ENCODE measurements at places on chromosomes 13 and 19.

- peak; percentile 96 for DNase-seq
Observed at GRCh38 chr19:16330368-16330801, 5.8 kb downstream of the KLF2 start.

DNA sequence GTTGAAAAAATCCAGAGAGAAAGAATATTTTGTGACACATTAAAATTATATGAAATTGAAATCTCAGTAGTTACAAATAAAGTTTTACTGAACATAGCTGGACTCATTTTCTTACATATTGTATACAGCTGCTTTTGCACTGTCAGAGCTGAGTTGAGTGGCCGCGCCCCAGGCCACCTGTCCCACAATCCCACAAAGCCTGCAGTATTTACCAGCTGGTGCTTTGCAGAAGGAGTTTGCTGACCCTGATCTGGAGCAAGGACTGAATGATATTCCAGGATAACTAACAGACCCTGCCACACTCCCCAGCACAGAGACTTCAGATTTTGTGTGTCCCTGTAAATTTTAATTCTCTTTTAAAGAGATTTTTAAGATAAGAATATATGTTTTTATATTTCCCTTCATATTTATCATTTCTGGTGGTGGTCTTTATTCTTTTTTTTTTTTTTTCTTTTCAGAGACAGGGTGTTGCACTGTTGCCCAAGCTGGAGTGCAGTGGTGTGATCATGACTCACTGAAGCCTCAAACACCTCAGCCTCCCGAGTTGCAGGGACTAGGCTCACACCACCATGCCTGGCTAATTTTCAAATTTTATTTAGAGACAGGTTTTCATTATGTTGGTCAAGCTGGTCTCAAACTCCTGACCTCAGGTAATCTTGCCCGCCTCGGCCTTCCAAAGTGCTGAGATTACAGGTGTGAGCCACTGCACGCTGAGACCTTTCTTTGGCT is 48.5 kb downstream of the TDRD12 start:
- no peak for DNase-seq

DNA sequence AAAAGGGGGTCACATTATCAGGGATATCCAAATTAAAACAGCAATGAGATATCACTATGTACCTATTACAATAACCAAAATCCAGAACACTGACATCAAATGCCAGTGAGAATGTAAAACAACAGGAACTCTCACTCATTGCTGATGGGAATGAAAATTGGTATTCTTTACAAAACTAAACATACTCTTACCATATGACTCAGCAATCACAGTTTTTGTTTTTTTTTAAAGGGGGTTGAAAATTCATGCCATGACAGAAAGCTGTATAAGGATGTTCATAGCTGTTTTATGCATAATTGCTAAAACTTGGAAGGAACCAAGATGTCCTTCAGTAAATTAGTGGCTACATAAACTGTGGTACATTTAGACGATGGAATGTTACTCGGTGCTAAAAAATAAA is 71.6 kb upstream of the SLITRK1 start:
- no peak for DNase-seq

DNA sequence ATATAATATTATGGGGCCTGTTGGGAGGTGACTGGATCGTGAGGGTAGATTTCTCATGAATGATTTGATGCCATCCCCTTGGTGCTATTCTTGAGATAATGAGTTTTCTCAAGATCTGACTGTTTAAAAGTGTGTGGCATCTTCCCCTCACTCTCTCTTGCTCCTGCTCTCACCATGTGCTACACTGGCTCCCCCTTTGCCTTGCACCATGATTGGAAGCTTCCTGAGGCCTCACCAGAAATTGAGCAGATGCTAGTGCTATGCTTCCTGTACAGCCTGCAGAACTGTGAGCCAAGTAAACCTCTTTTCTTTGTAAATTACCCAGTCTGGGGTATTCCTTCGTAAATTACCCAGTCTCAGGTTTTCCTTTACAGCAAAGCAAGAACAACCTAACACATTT is 1.8 kb upstream of the ZNF599 start:
- no peak for DNase-seq

- DNase-seq, result no peak
Observed at GRCh38 chr13:36207672-36208071, 6.7 kb downstream of the SOHLH2 start.

- DNase-seq, result peak; percentile 97
Observed at GRCh38 chr19:21568816-21569493, 63.6 kb downstream of the ZNF429 start.

GRCh38 chr19:45972081-45972946 is 1.4 kb downstream of the NOVA2 start:
- peak; percentile 28 for DNase-seq

DNA sequence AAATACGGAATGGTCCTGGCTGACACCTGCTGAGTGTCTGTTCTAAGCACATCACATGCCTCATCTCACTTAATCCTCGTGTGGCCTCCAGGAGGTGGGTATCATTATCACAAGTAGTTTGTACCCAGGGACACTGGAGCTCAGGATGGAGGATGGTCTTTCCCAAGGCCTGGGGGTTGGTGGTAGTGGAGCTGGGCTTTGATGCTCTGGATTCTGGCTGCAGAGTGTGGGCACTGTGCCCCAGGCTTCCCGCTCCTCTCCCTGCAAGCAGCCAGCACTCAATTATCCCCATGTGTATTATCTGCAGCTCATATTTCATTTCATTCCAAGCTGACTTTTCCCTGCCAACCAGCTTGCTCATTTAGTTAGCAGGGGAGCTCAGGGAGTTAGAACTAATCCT is 52.1 kb downstream of the SIAH3 start:
- no peak for DNase-seq

GRCh38 chr13:74101436-74101835 is 32.8 kb downstream of the KLF12 start:
- DNase-seq, result no peak

DNA sequence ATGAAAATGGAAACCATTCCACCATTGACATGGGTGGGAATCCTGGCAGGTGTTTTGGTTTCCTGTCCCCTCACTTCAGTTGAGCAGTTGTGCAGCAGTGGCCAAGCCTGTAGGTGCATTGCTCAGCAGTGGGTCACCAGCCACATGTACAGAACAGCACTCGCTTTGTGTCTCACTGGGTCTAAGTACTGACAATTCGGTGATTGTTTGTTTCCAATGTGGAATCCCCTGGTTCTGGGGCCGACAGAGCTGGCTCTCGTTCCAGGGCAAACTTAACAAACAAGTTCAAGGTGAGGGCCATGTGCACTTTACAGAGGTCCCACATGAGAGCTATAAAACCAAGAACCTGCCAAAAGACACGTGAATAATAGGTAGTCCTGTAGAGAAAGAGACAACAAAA is 54.1 kb upstream of the SPATA13 start:
- no peak for DNase-seq

- DNase-seq, result peak; percentile 31
Observed at GRCh38 chr19:13097033-13097462, 5.6 kb downstream of the LYL1 start.

DNA sequence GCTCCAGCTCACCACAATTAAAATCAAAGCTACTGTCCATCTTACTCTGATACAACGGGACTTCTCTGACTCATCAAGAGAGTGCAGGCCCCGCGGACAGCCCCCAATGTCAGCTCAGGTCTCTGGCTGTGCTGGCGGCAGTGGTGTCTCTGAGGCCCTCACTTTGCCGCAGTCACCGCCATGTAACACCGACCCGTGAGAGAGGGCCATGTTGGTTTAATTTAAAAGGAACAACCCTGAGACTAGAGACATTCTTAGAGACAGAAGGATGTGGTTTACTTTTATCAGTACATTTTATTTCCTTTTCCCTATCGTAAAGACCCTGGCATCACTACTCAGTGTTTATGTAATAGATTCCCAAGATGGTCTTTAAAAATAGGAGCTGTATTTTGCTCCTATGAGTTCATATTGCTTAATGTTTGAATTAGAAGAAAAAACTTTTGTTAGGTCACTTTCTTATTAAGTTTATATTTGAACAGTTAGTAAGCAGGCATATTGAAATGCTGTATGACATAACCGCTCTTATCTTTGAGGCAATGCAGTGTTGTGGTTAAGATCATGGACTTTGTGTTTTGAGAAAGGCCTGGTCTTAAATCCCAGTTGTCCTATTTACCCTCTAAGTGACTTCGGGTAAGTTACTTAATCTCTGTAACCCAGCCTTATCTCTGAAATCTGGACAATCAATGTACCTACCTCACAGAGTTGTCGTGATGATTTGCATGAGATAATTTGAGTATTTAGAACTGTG is 23.4 kb downstream of the DGKH start:
- no peak for DNase-seq

DNA sequence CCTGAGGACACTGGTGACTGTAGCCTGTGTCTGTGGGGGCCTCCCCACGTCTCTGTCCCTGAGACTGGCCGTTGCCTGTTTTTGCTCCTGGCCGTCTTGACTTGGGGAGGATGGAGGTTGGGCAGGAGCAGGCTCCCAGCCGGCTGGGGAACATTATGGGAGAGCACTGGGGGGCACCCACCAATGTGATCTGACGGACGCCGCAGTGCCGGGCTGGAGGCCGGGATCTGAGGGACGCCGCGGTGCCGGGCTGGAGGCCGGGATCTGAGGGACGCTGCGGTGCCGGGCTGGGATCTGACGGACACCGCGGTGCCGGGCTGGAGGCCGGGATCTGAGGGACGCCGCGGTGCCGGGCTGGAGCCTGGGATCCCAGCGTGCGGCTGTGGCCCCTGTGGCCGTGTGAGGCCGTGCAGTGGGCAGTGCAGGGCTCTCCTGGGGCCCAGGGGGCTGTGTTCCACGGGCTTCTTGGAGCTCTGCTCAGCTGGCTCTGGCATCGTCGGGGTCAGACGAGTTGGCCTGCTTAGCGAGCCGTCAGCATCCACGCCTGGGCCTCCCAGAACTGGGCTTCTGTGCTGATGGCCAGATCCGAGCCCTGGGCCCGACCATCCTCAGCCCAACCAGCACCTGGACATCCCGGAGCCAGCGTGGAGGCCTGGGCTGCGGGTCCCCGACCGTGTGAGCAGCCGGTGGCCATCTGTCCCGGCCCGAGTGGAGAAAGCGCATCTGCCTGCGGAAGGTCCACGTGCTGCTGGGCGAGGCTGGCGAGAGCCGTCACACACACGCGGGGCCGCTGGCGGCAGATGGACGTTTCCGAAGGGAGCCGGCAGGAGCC is 45.8 kb downstream of the GAS6 start:
- no peak for DNase-seq

DNA sequence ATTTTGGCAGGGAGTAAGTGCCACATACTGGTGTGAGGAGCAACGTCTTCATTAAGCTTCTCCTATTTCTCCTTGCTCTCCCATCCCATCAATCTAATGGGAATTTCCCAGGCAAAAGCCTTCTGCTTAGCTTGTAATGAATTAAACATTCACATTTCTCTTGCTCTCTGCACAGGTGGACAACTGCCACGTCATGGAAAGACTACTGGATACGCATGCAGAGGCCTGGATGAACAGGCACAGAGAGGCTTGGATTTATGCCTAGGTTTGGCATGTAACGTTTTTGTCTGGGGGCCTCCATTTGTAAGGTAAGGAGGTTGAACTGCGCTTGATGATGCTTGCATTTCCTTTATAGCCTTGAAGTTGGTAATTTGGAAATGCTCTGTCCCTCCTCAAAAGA is 374.8 kb downstream of the KLF12 start:
- no peak for DNase-seq

- DNase-seq, result no peak
Observed at GRCh38 chr19:3649888-3650287, 23.3 kb upstream of the CACTIN start.

DNA sequence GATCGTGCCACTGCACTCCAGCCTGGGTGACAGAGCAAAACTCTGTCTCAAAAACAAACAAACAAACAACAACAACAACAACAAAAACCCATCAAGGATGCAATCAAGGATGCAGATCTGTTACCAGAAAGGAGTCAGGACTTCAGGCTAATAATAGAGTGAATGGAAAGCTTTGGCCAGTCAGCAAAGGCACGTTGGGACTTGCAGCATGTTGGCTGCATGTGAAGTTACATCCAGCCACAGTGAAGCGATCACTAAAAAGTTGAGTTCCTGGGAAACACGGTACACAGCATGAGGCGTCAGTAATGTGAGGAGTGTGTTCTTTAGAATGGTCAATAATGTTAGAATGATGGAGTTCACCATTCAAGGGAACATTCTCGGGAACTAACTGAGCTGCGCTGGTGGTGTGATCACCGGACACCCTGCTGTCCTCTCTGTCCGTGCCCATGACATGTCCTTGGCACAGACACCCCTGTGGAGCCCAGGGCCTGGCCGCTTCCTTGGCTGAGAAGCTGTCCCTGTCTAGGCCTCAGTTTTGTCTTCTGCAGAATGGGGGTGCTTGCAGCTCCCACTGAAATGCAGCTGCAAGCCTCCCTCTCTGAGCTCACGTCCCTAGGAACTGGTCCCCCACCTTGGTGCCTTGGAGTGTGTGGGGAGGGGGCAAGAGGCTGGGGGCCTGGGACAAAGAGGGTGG is 2.3 kb upstream of the LGALS7B start:
- DNase-seq, result no peak

DNA sequence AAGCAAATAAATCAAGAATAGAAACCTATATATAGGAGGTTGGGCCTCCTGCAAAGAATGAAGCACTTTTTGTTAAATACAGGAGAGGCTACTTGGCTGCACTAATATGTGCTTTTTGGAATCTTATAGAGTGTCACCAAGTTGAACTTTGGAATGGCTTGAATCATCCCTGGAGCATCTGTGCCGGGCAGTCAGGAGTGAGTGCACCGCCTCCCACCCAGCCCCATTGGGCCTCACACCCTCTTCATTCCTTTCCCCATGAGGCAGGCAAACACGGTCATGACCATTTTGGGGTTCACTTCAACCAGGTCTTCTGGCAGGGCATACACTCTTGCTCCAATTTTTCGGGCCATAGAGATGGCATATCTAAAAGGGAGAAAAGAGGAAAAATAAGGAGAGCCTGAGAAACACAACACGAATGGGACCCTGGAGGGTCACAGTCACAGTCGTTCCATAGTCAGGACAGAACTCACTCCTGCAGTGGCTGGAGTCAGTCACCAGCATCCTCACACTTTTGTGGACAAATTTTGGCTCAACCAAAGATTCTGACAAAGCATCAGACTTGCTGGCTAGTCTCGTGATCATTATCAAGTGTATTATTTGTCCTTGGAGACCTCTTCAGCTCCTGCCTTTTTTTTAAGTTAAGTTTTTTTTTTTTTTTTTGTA is 22.7 kb upstream of the CPB2 start:
- no peak for DNase-seq

GRCh38 chr19:39679791-39680168 is 24.1 kb downstream of the LGALS16 start:
- DNase-seq, result no peak

- DNase-seq, result no peak
Observed at GRCh38 chr19:49666120-49666444, 349 bp downstream of the BCL2L12 start.

- DNase-seq, result peak; percentile 78
Observed at GRCh38 chr19:4851551-4852290, 15.7 kb downstream of the PLIN3 start.

- no peak for DNase-seq
Observed at GRCh38 chr19:38975214-38975860, at the start of gene FBXO17. Gene FBXO17 (minus strand): TSS chr19:38975742. CDS start chr19:38950319, 25,423 bp downstream.

- no peak for DNase-seq
Observed at GRCh38 chr19:56098731-56099568, 22.1 kb downstream of the ZNF787 start.

GRCh38 chr19:8654591-8655339 is 24.3 kb downstream of the NFILZ start:
- DNase-seq, result peak; percentile 68

- DNase-seq, result no peak
Observed at GRCh38 chr13:93180356-93180969, 46.1 kb upstream of the GPC6 start.

Measured in CD4-positive, alpha-beta T cell treated with Interleukin-10 for 1 hour (primary cell).